Activated CD4-positive, alpha-beta T cell treated with anti-CD3 and anti-CD28 coated beads, Interleukin-2, amount 10 ng/mL, durations not matched to agents 7 days and 5 days (primary cell): ENCODE measurements at places on chromosomes 7 and 10.

DNA sequence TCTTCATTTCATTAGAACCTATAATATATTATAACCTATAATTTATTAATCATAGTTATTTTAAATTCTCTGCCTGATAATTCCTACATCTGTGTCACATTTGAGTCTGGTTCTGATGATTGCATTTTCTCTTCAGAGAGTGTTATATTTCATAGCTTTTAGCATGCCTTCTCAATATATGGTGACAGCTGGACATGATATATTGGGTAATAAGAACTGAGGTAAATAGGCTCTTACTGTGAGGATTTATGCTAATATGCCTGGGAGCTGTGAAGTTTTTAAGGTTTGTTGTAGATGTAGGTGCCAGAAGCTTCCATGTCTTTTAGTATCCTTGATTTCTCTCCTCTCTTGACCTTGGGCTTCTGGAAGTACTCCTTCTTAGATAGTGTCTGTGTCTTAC is 325.9 kb upstream of the SEMA3D start:
- DNase-seq: no peak

DNA sequence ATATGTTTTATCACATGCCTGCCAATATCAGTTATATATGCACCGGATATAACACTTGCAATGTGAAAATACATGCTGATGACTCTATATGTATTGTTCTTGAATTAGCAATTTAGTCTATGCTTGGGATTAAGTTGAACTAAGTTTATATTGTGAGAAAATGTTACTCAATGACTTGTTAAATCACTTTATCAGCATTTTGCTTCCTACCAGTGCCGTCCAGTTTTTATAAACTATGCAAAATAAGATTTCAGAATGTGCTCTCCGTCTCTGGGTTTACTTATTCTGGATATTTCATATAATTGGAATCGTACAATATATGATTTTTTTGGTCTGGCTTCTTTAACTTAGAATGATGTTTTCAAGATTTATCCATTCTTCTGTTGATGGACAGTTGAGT is 25.5 kb upstream of the SLC26A3 start:
- no peak for DNase-seq

- no peak for DNase-seq
Observed at GRCh38 chr7:68429411-68430117, 1168.7 kb upstream of the AUTS2 start.

DNA sequence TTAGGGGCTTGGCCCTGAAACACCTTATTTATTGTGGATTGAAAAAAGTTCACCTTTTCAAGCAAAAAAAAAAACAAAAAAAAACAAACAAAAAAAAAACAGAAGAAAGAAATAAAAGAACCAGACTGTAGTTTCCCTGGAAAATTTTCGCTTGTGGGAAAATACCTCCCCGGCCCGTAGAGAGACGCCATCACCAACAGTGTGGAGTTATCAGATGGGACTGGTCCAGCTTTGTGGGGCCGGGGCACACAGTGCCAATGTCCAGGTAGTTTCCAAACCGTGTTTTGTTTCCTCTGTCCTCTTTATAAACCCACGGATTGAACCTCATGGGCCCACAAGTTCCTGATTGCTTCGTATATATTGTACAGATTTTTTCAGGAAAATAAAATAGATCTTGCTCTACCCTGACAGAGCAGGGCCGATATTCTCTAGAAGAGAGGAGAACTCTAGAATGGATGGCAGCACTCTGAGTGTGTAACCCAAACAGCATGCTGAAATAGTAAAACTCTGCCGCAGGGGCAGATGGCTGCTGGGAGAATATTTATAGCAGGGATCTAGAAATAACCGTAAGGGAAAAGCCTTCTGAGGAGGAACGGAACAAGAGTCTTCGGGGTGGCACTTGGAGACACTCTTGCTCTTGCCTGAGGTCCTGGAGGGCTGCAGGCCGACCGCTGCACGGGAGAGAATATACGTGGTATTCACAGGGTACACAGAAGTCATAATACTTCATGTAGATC is 241.0 kb downstream of the FRMD4A start:
- DNase-seq: no peak

GRCh38 chr7:34107276-34107675 is 201.9 kb downstream of the BMPER start:
- DNase-seq: no peak

DNA sequence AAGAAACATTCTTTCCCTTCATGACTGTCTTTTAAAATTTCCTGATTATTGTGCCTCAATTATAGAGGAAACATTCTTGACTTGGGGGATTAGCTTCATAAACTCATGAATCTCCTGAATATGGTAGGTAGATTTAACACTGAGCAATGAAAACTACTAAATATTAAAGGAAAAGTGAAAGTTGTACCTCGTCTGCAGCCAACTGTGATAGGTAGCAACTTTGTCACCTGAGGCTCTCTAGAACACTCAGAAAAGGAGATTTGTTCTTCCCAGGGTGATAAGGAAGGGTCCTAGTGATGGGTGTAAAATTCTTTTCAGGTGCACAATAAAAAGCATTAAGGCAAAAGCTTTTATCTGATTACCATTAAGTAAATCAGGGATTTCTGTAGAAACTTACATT is 78.1 kb downstream of the AHR start:
- no peak for DNase-seq

GRCh38 chr10:30039988-30040387 is 19.4 kb downstream of the JCAD start:
- DNase-seq: no peak

DNA sequence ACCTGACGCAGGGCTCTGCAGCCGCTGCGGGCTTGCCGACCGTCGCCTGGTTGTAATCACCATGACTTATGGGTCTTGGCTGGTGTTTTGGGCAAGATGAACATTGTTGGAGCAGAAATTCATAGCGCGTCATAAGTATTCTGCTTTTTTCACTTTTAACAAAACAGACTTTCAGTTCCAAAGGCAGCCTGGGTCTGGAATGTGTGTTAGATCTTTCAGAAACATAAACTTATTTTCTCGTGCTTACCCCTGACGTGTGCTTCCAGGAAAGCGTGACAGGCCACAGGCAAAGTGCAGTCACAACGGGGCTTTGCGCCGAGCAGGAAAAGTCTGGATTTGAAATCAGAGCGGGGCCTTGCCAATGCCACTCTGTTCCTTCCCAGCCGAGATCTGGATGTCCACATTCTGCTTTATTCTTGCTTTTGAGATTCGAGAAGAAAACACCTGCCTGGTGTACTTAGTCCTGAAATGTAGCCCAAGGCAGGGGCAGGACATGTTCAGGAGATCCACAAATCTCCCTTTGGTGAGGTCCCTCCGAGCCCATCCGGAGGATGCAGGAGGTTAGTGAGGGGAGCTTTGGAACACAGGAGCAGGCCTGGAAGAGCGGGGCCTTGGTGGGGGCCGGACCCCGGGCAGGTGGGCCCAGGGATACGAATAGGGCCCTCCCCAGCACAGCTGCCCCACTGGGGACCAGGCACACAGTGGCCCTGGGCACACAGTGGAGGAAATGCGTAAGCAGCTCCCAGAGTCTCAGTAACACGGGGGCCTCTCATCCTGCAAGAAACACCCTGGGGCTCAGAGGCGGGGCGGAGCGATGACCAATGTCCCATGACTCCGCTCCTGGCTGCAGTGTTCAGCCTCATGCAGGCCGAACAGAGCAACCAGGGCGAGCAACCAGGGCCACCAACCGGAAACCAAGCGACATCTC is 49.5 kb upstream of the EBF3 start:
- no peak for DNase-seq

- DNase-seq: no peak
Observed at GRCh38 chr7:90516257-90516656, 46.8 kb downstream of the PTTG1IP2 start.

DNA sequence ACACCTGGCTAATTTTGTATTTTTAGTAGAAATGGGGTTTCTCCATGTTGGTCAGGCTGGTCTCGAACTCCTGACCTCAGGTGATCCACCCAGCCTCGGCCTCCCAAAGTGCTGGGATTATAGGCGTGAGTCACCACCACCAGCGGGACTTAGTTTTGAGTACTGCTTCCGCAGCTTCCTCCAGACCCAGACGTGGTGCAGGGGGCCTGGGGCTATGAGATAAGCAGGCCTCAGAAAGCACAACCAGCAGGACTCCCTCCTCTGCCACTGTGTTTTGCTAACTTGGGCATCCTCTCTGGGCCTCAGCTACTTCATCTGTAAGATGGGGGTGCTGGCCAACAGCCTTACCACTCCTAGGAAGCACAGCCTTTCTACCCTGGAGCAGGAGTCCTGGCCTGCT is 37.8 kb downstream of the GOLGA7B start:
- no peak for DNase-seq

GRCh38 chr7:131011432-131011742 is 277.4 kb upstream of the KLF14 start:
- DNase-seq: no peak

- no peak for DNase-seq
Observed at GRCh38 chr10:18205098-18205834, 65.0 kb downstream of the CACNB2 start.

GRCh38 chr10:122102869-122103525 is 114.0 kb downstream of the TACC2 start:
- DNase-seq: no peak

DNA sequence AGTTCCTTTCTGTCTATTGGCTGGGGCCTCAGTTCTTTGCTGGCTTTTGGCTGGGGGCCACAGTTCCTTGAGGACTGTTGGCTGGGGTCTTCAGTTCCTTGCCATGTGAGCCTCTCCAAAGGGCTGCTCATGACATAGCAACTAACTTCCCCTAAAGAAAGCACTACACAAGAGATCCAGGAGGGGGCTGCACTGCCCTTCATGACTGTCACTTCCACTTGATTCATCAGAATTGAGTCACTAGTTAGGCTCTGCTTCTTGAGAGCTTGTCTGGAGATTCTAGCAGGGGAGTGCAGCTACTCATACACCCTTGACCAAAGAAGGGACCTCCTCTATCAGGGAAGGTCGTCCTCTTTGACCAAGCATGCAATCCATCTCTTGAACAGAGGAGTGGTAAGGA is 38.0 kb upstream of the MKX start:
- peak; percentile 18 for DNase-seq

- DNase-seq: no peak
Observed at GRCh38 chr7:116398672-116399071, 100.9 kb upstream of the CAV2 start.

GRCh38 chr7:23334482-23335056 is 35.4 kb downstream of the MALSU1 start:
- no peak for DNase-seq

DNA sequence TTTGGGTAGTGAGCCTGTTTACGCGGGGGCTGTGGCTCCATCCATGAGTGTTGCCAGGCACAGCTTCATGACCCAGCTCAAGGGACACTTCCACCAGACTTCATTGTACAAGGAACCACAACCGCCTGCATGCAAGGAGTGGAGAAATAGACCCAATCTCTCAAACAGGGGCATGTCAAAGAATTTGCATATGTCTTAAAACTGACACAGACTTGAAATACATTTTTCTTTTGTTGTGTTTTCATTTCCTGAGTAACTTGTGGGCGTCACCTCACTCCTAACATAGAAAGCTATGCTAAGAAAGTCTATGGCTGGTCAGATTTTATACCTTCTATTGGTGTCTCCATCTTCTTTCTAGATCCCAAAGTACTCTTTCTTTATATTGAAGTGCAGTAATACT is 266.2 kb upstream of the RNF32 start:
- no peak for DNase-seq

DNA sequence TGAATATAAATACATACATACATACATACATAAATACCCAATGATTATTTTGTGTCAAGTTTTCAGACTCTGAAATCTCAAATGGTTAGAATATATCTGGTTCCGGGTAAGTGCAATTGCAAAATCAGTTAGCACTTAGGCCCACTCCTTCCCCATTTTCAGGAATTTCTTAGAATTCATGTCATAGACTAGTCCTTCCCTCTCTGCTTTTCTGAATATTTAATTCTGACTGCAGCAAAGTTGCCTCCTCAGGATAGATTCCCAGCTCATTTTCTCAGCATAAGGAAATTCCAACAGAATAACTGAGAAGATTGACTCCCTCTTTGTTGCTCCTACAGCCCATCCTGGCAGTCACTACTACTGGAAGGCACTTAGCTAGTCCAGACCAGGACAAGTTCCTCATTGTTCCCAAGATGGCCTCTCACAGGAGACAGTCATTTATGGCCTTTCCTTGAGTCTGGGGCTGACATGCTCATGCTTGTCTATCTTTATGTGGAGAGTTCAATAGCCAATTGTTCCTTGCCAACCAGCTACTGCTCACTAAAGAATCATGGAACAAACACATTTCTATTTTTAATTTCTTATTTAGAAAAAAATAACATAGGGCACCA is 142.9 kb upstream of the ITGB1 start:
- DNase-seq: no peak

- DNase-seq: no peak
Observed at GRCh38 chr10:76723844-76724243, 913.8 kb downstream of the KCNMA1 start.

DNA sequence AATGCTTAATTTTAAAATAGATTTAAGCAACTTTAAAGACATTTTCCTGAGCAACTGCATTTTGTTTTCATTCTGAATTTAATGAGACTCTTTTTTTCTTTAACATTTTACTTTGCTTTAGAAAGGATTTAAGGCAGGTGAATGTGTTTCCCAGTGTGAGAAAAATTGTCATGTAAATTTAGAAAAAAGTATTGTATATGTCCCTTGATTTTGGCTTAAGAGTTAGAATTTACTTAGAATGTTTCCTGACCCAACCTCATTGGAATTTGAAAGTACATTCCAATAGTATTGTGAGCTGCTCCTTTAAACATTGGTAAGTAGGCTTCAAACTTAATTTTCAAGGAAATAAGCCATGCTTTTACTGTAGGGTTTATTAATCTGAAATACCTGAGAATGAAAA is 110.2 kb downstream of the PTEN start:
- no peak for DNase-seq

GRCh38 chr10:11880151-11881029 is 57.2 kb downstream of the PROSER2 start:
- no peak for DNase-seq

DNA sequence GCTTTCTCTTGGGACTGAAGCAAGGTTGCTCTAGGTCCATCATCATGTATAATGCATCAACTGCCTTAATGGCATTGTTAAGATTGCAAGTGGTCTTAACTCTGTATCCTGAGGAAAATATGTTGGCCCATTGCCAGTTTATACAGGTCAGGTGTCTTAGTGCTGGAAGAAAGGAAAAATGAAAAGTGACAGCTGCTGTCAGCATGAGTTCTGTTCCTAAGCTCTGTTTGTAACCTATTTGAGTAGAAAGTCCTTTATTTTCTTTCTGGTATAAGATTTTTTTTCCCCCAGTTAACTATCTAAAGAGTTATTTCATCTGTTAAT is 127.2 kb downstream of the SRI start:
- no peak for DNase-seq

GRCh38 chr10:115866174-115866573 is 406.8 kb downstream of the GFRA1 start:
- no peak for DNase-seq

GRCh38 chr7:33503014-33503413 is 373.6 kb downstream of the BBS9 start:
- DNase-seq: no peak
